Tibial artery (tissue), 4 donors: ENCODE measurements at places on chromosomes 1 and 21.

GRCh38 chr1:162988869-162989268 is 80.3 kb upstream of the RGS4 start:
- no peak for DNase-seq

GRCh38 chr1:27483659-27484058 is 6.3 kb downstream of the WASF2 start:
- DNase-seq = no peak

DNA sequence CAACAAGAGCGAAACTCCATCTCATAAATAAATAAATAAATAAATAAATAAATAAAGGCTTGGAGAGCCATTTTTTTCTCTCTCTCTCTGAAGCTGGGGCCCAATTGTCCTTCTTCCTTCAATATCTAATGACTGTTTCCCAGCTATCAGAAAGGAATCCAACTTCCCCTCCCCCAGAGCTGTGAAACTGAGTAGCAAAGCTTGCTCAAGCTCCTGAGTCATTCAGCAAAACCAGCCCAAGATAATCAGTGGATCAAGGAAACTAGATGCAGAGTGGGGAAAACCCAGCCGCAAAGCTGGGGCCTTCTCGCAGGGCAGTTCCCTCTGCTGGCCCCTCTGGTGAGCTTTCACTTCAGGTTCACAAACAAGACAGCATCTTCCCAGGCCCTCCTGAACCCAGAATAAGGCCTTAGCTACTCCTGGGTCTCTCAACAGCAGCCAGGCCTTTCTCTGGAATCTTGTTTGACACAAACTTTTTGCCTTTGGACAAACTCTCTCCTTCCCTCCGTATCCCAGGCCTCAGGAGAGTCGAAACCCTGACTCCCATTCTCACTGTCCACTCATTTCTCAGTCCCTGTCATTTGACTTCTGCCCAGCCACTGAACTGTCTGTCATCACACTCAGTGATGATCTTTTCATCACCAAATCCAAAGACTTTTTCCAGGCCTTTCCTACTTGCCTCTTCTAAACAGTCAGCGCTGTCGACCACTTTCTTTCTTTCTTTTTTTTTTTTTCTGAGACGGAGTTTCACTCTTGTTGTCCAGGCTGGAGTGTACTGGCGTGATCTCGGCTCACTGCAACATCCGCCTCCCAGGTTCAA is 18.0 kb upstream of the PTP4A2 start:
- DNase-seq = peak; percentile 93

GRCh38 chr1:172185211-172185610 is 235.3 kb upstream of the C1orf105 start:
- DNase-seq = no peak

GRCh38 chr1:210438928-210439841 is 110.5 kb downstream of the HHAT start:
- DNase-seq = no peak

- DNase-seq = no peak
These were observed 357.5 kb downstream of the PTPRU start for GRCh38 chr1:29593601-29594382.

DNA sequence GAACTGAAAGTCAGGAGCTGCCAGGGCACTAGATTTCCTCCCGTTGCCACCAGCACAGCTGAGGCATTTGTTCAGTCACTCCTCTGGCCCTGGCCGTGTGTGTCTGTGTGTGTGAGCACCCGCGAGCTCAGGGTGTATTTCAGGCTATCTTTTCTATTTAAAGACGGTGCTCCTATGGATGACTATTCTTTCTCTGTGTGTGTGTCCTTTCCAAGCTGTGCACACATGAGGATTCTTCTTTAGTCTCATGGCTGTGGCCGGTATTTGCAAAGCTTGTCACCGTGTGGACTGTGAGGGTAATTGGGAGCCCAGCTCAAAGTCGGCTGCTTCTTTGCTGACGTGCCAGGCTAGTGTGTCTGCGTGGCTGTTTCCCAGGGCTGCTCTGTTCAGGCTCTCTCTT is 3.0 kb upstream of the KCND3 start:
- no peak for DNase-seq

GRCh38 chr1:59494145-59494833 is 197.4 kb downstream of the FGGY start:
- DNase-seq = no peak

GRCh38 chr1:115829023-115829674 is 11.8 kb downstream of the NHLH2 start:
- no peak for DNase-seq

- DNase-seq = no peak
These were observed 52.8 kb upstream of the RPL11 start for GRCh38 chr1:23638786-23639241.

DNA sequence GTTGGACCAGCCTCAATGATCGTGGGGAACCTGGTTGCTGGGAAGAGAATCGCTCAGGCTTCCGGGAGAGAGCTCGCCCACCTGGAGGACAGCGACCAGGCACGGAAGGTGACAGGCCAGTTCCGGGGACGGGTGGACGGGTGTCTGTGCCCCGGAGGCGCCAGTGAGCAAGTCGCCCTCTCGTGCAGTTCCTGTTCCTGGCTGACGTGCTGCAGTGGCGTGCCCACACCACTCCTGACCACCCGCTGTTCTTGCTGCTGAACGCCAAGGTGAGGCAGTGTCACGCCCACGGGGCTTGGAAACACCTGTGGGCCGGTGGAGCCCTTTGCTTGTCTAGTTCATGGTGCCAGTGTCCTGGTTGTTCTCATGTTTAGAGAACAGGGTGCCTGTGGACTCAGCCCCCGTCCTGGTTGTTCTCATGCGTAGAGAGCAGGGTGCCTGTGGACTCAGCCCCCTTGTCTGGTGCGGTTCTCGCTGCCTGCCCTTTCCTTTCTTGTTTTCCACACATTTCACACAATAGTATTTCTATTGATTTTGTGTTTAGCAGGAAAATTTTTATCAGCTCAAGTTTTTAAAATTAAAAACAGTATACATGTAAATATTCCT is 53.1 kb downstream of the S100B start:
- no peak for DNase-seq

DNA sequence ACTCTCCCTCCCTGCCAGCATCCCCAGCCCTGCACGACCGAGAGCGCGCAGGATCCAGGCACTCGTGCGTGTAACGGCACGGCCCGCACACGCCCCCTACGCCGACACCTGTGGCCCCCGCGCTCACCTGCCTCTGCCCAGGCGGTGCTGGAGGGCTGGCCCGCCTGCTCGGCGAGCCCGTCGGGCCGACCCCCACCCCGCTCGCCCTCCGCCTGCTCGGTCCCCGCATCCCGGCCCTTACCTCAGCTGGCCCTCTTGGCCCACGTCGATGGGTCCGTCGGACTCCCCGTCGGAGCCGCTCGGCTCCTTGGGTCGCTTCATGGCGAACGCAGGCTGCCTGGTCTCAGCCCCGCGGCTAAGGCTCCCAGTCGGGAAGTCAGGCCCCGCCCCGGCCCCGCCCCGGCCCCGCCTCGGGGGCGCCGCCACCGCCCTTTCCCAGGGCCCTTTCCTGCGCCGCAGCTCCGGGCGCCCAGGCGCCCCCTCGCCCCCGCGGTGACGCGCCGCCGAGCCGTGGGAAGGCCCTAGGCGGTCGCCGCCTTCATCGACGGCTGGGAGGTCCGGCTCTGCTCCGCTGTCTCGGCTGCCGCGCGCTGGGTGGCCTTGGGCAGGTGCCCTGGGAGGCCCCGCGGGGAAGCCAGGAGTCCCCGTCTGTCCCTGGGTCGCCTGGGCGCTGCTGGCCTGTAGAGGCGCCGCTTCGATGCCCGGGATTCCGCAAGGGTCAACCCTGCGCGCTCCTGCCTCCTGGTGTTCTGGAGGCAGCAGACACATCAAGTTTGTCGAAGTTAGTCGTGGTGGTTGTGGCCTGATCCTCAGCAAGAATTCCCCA is at the start of gene HEYL:
TSS of gene HEYL (minus strand) at position 339 of the 826 bp plus-strand sequence. CDS start at position 321, 18 bp downstream.
- DNase-seq = peak; percentile 74

DNA sequence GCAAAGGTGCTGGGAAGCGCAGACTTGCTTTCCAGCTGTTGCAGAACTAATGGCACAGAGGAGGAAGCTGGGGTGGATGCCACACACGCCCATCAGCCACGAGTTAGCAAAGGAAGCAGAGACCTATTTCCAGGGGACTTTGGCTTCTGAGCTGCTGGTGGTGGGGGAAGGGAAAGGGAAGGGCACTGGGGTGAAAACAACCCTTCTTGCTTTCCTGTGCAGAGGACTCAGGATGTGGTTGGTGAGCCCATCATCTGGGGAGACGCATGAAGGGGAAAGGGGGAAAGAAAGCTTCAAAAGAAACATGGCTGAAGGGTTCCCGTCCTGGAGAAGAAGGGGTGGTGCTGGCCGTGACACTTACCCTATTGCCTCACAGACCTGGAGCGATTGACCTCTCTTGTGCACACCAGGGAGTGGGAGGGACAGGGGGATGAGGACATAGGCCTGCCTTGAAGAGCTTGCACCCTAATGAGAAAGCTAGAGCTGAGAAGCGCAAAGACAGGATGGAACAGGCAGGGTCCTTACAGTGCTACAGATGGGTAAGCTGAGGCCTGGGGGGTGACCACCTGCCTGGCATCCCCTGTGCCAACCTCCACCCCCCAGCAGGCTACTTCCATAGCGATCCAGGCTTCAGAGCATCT is 140.8 kb upstream of the RAB4A start:
- peak; percentile 54 for DNase-seq

GRCh38 chr1:111516005-111516535 is 12.6 kb upstream of the ADORA3 start:
- DNase-seq = peak; percentile 82

- no peak for DNase-seq
These were observed 10.7 kb upstream of the CYYR1 start for GRCh38 chr21:26583769-26584168.

DNA sequence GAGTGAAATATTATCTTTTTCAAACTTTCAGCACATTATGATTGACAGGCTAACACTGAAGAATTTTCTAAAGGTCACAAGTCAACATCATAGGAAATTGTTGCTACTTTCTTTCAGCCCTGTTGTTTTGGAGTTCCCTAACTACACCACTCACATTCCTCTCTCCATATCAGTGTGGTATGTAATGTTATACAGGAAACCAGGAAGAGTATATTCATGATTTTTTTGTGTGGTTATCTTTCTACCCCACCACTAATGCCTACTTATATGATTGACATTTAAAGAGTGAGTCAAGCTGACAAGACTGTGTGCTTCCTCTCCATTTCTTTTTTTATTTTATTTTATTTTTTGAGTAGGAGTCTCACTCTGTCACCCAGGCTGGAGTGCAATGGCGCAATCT is 47.8 kb upstream of the PRDM2 start:
- DNase-seq = no peak

DNA sequence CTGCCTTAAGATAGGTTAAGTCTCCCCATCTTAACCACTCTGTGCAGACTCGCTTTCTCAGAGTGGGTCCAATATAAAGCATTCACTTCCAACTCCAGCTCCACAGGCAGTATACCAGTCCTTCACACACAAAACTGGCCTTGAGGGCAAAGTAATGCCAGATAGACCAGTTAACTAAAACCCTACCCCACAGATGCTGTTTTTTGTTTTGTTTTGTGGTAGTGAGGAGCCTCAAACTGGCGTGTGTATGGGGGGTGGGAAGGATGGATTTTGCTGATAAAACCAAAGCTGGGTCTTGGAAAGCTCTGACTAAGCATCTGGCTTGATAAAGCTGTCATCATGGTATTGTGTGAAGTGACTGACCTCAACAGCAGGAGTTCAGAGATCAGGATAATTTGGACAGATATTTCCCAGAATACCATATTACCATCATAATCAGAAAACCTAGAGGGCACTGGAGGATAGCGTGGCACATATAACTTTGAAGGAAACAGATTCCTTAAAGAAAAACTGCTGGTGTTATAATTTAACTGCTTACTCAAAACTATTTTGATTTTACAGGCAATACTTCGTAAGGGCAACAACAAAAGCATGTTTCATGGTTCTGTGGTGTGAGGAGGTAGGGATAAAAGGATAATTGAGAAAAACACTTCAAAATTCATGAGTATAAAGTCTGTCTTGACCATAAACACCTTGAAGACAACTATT is 29.6 kb upstream of the CPLANE2 start:
- peak; percentile 17 for DNase-seq

DNA sequence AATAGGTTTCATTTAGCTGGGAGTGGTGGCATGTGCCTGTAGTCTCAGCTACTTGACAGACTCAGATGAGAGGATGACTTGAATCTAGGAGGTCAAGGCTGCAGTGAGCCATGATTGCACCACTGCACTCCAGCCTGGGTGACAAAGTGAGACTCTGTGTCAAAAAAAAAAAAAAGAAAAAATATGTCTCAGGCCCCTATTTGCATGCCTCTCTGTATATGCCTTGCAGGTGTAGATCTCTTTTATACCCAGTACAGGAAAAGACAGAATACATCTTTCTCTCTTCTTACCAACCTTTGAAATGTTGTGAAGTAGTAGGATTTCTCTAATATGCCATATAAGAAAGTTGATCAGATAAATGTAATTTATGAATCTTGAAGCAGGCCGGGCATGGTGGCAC is 6.4 kb downstream of the CNR2 start:
- no peak for DNase-seq

DNA sequence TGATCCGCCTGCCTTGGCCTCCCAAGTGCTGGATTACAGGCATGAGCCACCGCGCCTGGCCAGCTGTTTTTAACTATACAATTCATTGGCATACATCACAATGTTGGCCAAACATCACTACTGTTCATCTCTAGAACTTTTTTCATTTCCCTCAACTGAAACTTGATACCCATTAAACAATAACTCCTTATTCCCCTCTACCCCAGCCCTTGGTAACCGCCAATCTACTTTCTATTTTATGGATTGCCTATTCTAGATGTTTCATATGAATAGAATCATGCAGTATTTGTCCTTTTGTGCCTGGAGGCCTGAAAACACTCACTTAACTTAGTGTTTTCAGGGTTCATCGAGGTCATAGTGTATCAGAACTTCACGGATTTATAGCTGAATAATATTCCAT is 16.2 kb downstream of the BTF3L4 start:
- DNase-seq = no peak

GRCh38 chr1:154994591-154994990 is 1.2 kb downstream of the LENEP start:
- DNase-seq = no peak
